ENCODE measurements at places on chromosomes 5 and 9.

DNA sequence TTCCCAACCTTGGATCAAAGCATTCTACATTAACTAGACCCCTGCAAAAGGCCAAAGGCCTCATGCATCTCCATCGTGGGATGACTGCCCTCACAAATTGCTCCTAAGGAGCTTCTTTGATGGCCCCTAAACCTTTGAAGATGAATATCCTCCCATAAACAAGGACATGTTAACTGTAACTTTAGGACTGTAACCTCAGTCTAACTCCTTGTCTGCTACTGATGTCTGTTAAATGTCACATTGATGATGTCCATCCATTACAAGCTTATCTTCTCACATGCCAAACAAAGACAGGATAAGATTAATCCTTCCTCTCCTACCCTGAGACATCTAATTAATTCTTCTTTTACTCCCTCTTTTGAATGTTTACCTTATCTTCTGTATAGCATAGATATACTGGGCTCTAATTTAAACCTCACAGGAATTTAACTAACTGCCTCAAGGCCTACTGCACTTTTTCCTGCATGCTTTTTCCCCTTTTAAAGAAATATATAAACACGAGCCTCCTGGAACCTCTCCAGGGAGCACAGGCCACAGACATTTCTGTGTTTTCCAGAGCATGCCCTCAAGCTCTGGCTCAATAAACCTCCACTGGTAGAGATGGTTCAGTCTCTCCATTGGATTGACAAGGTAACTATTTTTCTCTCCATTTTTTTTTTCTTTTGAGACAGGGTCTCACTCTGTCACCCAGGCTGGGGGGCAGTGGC lies 90.6 kb upstream of the SLC25A48 start:
- H3K4me3 ChIP-seq: no peak overlapping the region
- DNase-seq: no peak
- no peaks in the 10 kb centered on the region for H3K27me3 ChIP-seq
- no peaks in the 10 kb centered on the region for H3K36me3 ChIP-seq
- no peaks in the 10 kb centered on the region for H3K4me1 ChIP-seq

- no peaks in the 10 kb centered on the region for H3K36me3 ChIP-seq
- DNase-seq: no peak
- H3K4me1 ChIP-seq: no peaks in the 10 kb centered on the region
- no peak overlapping the region for H3K27ac ChIP-seq
- H3K4me3 ChIP-seq: no peak overlapping the region
Observed at GRCh38 chr9:76989501-76989900, 30.0 kb upstream of the FOXB2 start.

GRCh38 chr5:150186897-150187296 lies 3.0 kb upstream of the SLC6A7 start:
- H3K27me3 ChIP-seq: no peaks in the 10 kb centered on the region
- H3K36me3 ChIP-seq: no peaks in the 10 kb centered on the region
- no peaks in the 10 kb centered on the region for H3K4me1 ChIP-seq
- no peak for DNase-seq
- H3K4me3 ChIP-seq: no peak overlapping the region
- H3K27ac ChIP-seq: no peak overlapping the region

- H3K4me3 ChIP-seq: no peak overlapping the region
- no peaks in the 10 kb centered on the region for H3K27me3 ChIP-seq
- no peaks in the 10 kb centered on the region for H3K36me3 ChIP-seq
- DNase-seq: no peak
- H3K4me1 ChIP-seq: no peaks in the 10 kb centered on the region
Observed at GRCh38 chr5:40497573-40497972, 182.1 kb upstream of the PTGER4 start.

- no peaks in the 10 kb centered on the region for H3K36me3 ChIP-seq
- DNase-seq: no peak
- H3K27ac ChIP-seq: no peak overlapping the region
- no peaks in the 10 kb centered on the region for H3K27me3 ChIP-seq
Observed at GRCh38 chr5:25435882-25436281, 791.1 kb upstream of the CDH10 start.

- no peak overlapping the region for H3K27ac ChIP-seq
- H3K36me3 ChIP-seq: no peaks in the 10 kb centered on the region
- no peaks in the 10 kb centered on the region for H3K4me1 ChIP-seq
- H3K4me3 ChIP-seq: no peak overlapping the region
Observed at GRCh38 chr5:135600971-135601381, 22.2 kb upstream of the CXCL14 start.

- H3K27me3 ChIP-seq: no peaks in the 10 kb centered on the region
- peaks cover 19% of the 10 kb centered on the region for H3K4me1 ChIP-seq
- H3K4me3 ChIP-seq: no peak within 1 kb of the TSS
- DNase-seq: peak; percentile 60
- no peak within 1 kb of the TSS for H3K27ac ChIP-seq
Observed at GRCh38 chr9:88991066-88992034, at the start of gene S1PR3. Gene S1PR3 (plus strand): TSS chr9:88991468. CDS start chr9:89001201, 9,733 bp downstream.

- H3K27ac ChIP-seq: no peak overlapping the region
- no peak for DNase-seq
- H3K4me1 ChIP-seq: peaks cover 11% of the 10 kb centered on the region
- H3K4me3 ChIP-seq: peak overlapping the region; percentile 24
Observed at GRCh38 chr9:1051584-1052275, 1.6 kb downstream of the DMRT2 start.

GRCh38 chr5:138502121-138502520 lies 36.8 kb downstream of the EGR1 start:
- H3K4me3 ChIP-seq: no peak overlapping the region
- H3K4me1 ChIP-seq: no peaks in the 10 kb centered on the region
- no peak overlapping the region for H3K27ac ChIP-seq
- H3K27me3 ChIP-seq: no peaks in the 10 kb centered on the region

- no peak overlapping the region for H3K27ac ChIP-seq
- no peaks in the 10 kb centered on the region for H3K36me3 ChIP-seq
- no peaks in the 10 kb centered on the region for H3K4me1 ChIP-seq
- no peaks in the 10 kb centered on the region for H3K27me3 ChIP-seq
- no peak overlapping the region for H3K4me3 ChIP-seq
Observed at GRCh38 chr9:91560301-91560700, 136.7 kb upstream of the NFIL3 start.

GRCh38 chr9:34611251-34611810 lies 566 bp downstream of the RPP25L start:
- peak overlapping the region; percentile 89 for H3K4me3 ChIP-seq
- DNase-seq: no peak
- H3K27me3 ChIP-seq: no peaks in the 10 kb centered on the region
- H3K36me3 ChIP-seq: peaks cover 28% of the 10 kb centered on the region

DNA sequence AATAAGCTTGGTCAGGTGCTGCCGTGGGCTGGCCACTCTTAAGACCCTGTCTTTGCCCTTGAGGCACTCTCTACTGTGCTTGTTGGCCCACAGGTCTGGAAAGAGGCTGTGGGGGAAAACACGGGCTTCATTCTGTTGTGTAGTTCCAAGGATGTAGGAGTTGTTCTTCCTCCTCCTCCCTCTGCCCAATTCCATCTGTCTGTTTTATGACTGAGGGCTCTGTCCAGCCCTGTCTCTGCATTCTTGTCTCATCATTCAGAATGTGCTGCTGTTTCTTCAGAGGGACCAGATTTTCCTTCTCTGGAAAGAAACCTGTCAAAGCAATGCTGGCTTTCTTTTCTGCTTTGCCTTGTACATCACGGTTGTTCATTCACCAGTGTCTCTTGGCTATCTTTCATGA lies 84.1 kb downstream of the MAP1B start:
- H3K36me3 ChIP-seq: no peaks in the 10 kb centered on the region
- H3K27me3 ChIP-seq: peaks cover under 1% of the 10 kb centered on the region
- no peak overlapping the region for H3K27ac ChIP-seq
- no peak overlapping the region for H3K4me3 ChIP-seq
- DNase-seq: no peak

DNA sequence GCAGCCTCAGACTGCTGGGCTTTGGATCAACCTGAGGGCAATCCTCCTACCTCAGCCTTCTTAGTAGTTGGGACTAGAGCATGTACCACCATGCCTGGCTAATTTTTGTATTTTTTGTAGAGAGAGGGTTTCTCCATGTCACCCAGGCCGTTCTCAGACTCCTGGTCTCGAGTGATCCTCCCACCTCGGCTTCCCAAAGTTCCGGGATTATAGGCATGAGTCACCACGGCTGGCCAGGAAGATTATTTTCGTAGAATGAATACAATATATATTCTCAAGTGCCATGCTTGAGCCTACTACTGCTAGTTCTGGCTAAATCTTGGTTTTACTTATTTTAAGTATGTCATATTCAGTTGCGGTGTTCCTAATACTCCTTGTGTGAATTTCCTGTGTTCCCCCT lies 88.2 kb upstream of the CLINT1 start:
- no peaks in the 10 kb centered on the region for H3K4me1 ChIP-seq
- no peak overlapping the region for H3K4me3 ChIP-seq
- H3K36me3 ChIP-seq: no peaks in the 10 kb centered on the region
- no peaks in the 10 kb centered on the region for H3K27me3 ChIP-seq
- DNase-seq: no peak
- no peak overlapping the region for H3K27ac ChIP-seq

DNA sequence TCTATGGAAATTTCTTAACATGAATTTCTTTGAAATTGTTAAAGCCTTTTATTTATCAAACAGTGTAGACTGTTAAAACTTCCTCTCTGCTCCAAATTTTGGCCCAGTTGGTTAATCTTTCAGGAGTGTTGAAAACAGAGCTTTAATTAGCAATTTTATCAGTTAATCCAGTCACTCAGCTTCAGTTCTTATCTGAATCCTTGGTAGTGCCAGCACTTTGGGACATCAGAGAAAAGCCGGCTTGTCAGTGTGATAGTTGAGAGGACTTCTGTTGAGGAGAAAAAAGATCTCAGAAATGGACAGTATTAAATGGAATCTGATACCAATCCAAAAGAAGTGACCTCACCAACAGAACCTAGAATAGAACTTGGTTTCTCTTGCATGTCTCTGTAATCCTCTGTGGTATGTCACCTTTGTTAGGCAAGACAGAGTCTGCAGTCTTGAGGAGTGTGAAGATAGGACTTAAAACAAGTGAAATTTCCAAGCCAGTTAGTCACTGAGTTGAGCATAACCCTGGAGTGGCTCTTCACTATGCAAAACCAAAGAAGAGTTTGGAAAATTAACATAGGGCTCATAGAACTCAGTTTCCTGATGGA lies 251.8 kb downstream of the NNT start:
- no peak overlapping the region for H3K4me3 ChIP-seq
- no peaks in the 10 kb centered on the region for H3K27me3 ChIP-seq
- no peak overlapping the region for H3K27ac ChIP-seq
- no peaks in the 10 kb centered on the region for H3K36me3 ChIP-seq
- DNase-seq: no peak

GRCh38 chr5:448061-448765 lies 5.2 kb downstream of the EXOC3 start:
- peaks cover 12% of the 10 kb centered on the region for H3K4me1 ChIP-seq
- peaks cover 15% of the 10 kb centered on the region for H3K36me3 ChIP-seq
- H3K27me3 ChIP-seq: no peaks in the 10 kb centered on the region
- no peak for DNase-seq

- no peaks in the 10 kb centered on the region for H3K4me1 ChIP-seq
- H3K4me3 ChIP-seq: no peak overlapping the region
- no peak for DNase-seq
Observed at GRCh38 chr9:16192403-16193017, 639.7 kb downstream of the CCDC171 start.

- no peaks in the 10 kb centered on the region for H3K27me3 ChIP-seq
- no peak overlapping the region for H3K27ac ChIP-seq
- H3K4me1 ChIP-seq: no peaks in the 10 kb centered on the region
- no peaks in the 10 kb centered on the region for H3K36me3 ChIP-seq
- DNase-seq: no peak
- H3K4me3 ChIP-seq: no peak overlapping the region
Observed at GRCh38 chr9:121222524-121223171, 21.0 kb upstream of the RAB14 start.

- DNase-seq: no peak
- no peaks in the 10 kb centered on the region for H3K4me1 ChIP-seq
- H3K4me3 ChIP-seq: no peak overlapping the region
- H3K36me3 ChIP-seq: no peaks in the 10 kb centered on the region
Observed at GRCh38 chr5:14472986-14473567, 108.5 kb upstream of the OTULINL start.

DNA sequence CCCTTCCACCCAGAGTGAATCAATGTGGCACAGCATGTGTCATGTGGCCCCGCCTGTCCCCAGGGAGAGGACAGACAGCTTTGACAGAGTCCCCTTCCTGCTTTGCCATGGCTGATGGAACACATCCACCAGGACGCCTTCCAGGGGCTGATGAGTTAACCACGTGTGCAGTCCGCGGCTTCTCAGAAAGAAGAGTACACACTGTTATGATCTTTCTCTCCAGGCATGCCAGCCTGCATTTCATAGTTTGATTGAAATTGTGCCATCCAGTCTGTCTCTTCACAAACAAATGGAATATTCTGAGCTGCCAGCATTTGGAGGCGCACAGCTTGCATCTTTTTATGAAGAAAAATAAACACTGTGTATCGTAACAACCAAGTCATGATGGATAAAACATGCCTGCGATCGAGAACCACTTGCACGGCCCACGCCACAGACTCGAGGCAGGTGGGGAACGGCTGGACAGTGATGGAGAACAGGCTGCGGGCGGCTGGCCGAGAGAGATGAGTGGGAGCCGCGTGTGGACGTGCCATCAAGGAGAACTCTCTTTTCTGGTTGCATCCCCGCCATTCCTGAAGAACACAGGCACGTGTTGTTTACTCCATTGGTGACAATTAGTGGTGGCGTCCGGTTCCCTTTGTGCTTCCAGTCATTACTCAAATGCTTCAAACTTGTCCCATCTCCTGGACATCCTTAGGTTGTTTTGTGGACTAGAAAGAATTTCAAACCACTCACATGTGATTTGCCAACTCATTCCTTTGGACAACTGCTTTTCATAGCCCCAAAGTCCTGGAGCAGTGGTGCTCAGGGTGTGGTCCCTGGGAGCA lies 220.2 kb downstream of the AGTPBP1 start:
- no peak overlapping the region for H3K4me3 ChIP-seq
- DNase-seq: no peak
- no peaks in the 10 kb centered on the region for H3K4me1 ChIP-seq
- H3K36me3 ChIP-seq: no peaks in the 10 kb centered on the region
- H3K27me3 ChIP-seq: no peaks in the 10 kb centered on the region

- H3K4me1 ChIP-seq: no peaks in the 10 kb centered on the region
- no peak for DNase-seq
- H3K27me3 ChIP-seq: no peaks in the 10 kb centered on the region
Observed at GRCh38 chr5:133706506-133707430, 94.4 kb upstream of the FSTL4 start.

DNA sequence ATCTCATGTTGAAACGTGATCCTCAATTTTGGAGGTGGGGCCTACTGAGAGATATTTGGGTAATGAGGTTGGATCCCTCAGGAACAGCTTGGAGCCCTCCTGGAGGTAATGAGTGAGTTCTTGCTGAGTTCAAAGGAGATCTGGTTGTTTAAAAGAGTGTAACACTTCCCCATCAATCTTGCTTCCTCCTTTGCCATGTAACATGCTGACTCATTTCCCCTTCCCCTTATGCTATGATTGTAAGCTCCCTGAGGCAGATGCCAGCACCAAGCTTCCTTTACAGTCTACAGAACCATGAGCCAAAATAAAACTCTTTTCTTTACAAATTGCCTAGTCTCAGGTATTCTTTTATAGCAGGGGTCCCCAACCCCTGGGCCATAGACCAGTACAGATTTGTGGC lies 352.3 kb downstream of the SLCO4C1 start:
- H3K27me3 ChIP-seq: no peaks in the 10 kb centered on the region
- H3K27ac ChIP-seq: no peak overlapping the region
- H3K36me3 ChIP-seq: no peaks in the 10 kb centered on the region
- no peaks in the 10 kb centered on the region for H3K4me1 ChIP-seq
- no peak overlapping the region for H3K4me3 ChIP-seq

All from naive thymus-derived CD4-positive, alpha-beta T cell (primary cell).